ENCODE measurements at places on chromosomes 5 and 9.

- no peak for DNase-seq
Measured at GRCh38 chr5:72009280-72009679, 98.0 kb upstream of the MAP1B start.

GRCh38 chr5:147187099-147187540 is 47.7 kb upstream of the STK32A start:
- no peak for DNase-seq

- DNase-seq: no peak
Measured at GRCh38 chr9:118236625-118237024, 532.4 kb downstream of the TLR4 start.

- DNase-seq: no peak
Measured at GRCh38 chr9:111034170-111034897, 3.9 kb downstream of the LPAR1 start.

- DNase-seq: no peak
Measured at GRCh38 chr5:169511708-169512107, 71.9 kb upstream of the SPDL1 start.

- DNase-seq: no peak
Measured at GRCh38 chr9:12988258-12988657, 213.4 kb downstream of the LURAP1L start.

DNA sequence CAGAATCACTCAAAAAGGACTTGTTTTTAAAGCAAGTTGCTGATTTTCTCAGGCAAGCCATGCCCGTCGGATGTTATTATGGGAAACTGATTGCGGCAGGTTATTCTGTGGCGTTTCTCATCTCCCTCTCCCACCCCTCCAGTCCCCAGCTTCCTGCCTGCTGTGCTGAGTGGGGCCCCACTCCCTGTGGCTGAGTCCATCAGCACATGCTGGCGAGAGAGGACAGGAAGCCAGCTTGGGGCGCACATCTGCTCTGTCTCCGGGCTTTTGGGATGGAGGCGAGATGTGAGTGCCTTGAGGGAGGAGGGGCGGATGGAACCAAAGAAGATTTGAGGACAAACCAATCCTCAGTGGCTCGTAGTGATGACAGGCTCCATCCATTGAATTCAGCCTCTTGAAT is 108.0 kb downstream of the DAPK1 start:
- DNase-seq: no peak

GRCh38 chr5:165224366-165225045 is 1719.1 kb downstream of the MAT2B start:
- DNase-seq: no peak

GRCh38 chr9:89658401-89658800 is 53.6 kb downstream of the GADD45G start:
- no peak for DNase-seq

DNA sequence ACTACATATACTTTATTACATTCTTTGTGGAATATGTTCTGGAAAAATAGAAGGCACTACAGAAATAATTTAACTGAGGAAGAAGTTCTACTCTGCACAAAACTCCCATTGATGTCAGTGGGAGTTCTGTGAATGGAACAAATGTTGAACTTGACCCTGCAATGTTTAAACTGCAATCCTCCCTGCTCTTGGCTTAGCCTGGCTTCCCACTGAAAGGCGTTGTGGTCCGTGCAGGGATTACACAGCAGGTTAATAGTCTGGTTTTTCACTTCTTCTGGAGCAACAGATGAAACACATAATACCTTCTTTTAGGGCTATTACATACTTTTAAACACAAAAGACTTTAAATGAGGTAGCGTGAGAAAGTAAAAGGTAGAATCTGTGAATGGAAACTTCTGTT is 12.9 kb upstream of the ERBIN start:
- DNase-seq: no peak

DNA sequence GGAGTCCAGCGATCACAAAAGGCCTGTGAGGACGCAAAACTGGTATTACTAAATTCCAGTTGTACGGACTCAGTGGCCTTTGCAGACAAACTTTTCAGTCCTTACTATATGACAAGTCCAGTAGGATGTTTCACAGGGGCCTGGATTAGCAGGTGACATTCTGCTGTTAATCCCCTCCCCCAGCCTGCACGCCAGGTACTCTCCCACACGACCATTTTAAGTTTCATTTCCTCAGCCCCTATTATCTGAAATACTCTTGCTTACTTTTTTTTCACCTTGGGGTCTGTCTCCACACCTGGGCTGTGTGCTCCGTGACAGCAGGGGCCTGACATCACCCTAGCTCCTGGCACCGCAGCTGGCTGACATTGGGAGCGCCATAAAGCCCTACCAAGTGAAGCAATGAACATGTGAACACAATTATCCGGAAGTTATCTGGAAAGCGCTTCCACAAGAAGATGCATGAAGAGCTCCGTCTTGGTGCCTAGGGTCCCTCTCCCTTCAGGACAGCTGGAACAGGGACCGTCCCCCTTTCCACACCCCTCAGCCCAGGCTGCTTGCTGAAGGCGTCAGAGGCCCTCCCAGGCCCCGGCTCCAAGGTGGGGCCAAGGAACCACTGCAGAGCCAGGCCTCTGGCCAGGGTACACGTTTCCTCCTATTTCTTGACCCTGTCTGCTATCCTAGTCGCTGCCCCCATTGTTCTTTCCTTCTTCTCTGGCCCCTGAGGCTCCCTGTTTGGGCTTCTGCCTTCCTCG is 39.7 kb upstream of the ZNF622 start:
- no peak for DNase-seq

DNA sequence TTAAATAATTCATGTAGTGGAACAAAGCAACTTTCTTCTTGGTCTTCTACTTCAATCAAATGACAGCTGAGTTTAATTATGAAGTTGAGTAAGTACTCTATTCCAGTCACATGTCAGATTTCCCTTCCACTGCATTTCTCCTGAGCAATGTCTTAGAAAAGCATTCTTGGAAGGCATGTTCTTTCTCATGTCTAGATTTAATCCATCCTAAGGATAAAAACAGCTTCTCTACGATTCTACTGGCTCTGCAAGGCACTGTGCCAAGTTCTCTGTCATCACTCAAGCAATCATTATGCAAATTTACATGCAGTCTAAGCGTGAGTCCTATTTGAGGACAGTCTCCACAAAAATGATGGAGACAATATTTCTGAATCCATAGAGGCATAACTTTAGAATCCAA is 142.4 kb downstream of the YIPF5 start:
- peak; percentile 71 for DNase-seq

DNA sequence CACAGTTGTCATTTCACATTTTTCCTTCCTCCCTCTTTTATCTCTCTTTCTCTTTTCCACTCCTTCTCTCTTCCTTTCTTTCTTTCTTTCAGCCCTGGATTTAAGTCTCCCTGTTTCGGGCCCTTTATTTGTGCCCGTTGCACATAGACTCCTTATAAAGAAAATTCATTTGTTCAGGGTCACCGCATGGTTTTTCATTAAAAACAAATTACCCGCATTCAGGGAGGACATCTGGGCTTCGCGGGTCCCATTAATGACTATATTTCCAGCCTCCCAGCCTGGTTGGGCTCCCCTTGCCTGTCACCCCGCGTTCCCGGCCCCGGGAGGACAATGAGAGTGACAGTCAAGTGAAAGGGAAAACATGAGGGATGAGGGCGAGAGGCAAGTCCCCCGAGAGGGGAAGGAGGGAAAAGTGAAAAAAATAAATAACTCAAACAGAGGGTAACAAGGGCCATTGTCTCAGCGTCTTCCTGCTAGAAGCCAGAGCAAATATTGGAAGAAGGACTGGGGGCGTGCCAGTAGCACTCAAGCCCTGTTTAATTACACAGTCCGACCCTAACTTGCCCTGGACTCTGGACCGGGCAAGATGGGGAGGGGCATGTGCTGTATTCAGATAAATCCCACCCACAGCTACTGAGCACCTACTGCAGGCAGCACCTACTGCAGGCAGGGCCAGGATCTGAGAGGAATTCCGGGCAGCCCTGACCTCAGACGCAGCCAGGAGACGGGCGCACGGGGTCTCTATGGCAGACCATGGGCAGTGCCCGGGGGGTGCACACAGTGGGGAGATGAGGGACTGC is 166.2 kb downstream of the PAX5 start:
- DNase-seq: no peak

DNA sequence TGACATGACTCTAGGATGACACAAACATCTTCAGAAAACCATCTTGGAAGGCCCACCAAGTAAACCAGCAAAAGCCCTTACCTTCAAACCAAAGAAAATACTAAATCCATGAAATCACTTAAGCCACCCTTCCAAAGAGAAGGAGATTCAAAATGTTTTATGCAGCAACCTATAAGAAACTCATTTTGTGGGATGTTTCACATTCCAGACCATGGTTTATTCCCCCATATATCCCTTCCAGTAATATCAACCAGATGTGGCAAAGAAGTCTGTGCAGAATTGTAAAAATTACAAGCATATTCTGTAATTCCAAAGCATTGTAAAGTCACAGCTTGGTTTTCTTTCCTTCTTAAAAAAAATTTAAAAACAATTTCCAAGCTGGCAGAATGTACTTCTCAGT is 117.4 kb downstream of the SLIT3 start:
- no peak for DNase-seq

- DNase-seq: no peak
Measured at GRCh38 chr9:73168298-73168934, 16.8 kb downstream of the ANXA1 start.

DNA sequence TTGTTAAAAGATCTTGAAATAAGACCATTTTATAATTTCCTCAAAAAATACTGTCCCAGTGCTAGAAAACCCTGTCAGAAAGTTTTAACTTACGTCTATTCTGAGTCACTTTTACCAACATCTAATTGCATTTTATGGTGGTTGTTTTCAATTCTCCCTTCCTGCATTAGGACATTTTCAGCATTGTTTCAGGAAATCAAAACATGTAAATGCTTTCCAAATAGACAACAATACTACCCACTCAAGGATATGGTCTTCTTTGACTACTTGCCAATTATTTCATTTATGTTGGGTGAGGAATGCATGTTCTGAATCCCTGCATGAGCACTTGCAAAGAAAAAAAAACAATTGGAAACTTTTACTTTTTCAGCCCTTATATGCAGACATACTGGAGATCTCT is 284.6 kb upstream of the PDE4D start:
- DNase-seq: peak; percentile 41

DNA sequence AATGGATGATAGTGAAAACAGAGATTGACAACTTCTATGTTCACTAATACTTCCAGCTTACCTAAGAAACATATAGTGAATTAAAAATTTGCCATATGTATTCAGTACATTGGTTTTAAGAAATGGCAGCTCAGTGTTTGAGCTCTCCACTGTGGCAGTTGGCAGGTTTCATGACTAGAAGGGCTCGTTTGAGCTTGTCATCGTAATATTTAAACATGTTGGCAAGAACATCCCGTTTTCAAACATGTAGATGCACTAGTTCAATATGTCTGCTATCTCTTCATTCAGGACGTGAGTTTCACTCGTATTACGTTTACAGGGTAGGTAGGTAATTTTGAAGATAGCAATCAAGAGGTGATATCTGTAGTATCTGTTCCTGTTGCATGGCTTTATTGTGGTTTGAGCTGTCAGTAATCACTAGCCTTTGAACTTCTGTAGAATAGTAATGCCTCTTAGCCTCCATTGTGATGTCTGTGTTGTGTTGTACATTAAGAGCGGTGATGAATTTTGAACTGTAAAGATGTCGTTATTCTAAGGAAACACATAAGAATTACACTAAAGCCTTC is 74.8 kb downstream of the NLN start:
- DNase-seq: no peak

GRCh38 chr5:94388773-94389514 is 229.5 kb downstream of the KIAA0825 start:
- no peak for DNase-seq

GRCh38 chr9:129990269-129991010 is 52.5 kb downstream of the FNBP1 start:
- DNase-seq: no peak

GRCh38 chr5:129591508-129592160 is 131.5 kb downstream of the ADAMTS19 start:
- DNase-seq: no peak

DNA sequence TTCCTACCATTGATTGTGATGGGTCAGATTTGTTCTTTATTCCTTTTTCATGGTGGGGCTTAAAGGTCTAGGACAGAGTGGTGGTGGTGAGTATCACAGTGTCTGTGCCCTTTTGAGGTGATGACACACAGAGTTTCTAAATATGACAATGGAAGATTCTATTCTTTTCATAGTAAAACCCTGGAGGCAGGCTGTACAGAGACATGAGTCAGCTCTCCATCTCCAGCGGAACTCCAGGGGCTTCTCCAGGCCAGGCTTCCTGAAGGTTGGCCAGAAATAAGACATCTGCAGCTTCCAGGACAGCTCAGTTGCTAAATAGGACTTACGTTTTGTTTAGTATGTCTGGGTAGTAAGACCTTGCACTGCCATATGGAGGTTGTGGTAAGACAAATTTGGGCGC is 229.5 kb downstream of the CD180 start:
- no peak for DNase-seq

- DNase-seq: no peak
Measured at GRCh38 chr9:117490199-117490598, 75.3 kb upstream of the ASTN2 start.

DNA sequence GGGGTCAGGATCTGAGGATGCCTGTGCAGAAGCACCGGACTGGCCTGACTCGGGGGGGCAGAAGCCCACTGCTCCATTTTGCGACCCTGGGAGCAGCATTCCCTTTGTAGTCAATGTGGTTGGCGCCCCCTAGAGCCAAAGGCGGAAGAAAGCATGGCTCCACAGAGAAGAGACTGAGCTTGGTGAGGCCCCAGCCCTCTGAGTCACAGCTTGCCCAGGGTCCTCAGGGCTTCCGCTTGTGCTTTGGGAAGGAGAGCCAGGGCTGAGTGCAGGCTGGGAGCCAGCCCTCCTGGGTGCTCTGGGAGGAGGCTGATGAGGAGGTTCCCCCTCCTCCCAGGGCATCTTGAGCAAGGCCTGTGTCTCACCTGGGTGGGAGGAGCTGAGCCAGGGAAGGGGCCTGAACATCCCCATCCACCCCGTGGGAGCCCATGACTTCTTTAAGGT is 5.5 kb upstream of the AQP3 start:
- peak; percentile 89 for DNase-seq

- DNase-seq: peak; percentile 95
Measured at GRCh38 chr5:157384971-157385709, 74.9 kb upstream of the NIPAL4 start.

GRCh38 chr9:135240871-135241311 is 153.4 kb downstream of the OLFM1 start:
- no peak for DNase-seq

GRCh38 chr9:35226651-35227050 is 64.8 kb downstream of the UNC13B start:
- DNase-seq: no peak

DNA sequence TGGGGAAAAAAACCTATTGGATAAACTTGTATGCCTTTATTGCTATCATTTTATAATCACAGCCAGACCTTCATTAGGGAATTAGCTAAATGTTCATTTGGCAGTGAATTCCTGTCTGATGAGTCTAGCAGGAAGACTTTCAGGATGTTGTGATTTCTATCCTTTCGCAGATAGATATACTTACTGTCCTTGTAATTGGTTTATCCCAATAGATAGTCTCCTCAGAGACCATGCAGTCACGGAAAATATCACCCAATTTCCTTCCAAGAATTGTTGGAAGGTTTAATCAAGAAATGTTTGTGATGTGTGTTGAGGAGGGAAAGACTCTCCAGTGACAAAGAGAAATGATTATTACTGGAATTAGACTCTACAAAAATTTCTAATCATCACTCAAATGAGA is 1937.9 kb upstream of the WWC1 start:
- DNase-seq: no peak

- no peak for DNase-seq
Measured at GRCh38 chr9:137407590-137408300, 15.2 kb downstream of the EXD3 start.
